Astrocyte (in vitro differentiated cells and primary cell): ENCODE measurements at places on chromosomes 5 and 9. TPM values are rescaled to one million over a fixed set of nuclear protein-coding genes. Genes with fewer than 3 reads are reported as not detected.

The ADAM19 gene
- total RNA-seq: 316 and 332 TPM in 2 replicates

The CRHBP gene
- total RNA-seq: 2.5 and 4.7 TPM in 2 replicates

The PLCXD3 gene
- 0.55 and 1.6 TPM in 2 replicates for total RNA-seq

The TIFAB gene
- not detected in 2 replicates for total RNA-seq

The GRXCR2 gene
- not detected in 2 replicates for total RNA-seq

The ACER2 gene
- total RNA-seq: 6.0 and 7.4 TPM in 2 replicates

The SV2C gene
- total RNA-seq: 0.05 TPM in 2 replicates

The ALDOB gene
- not detected in 2 replicates for total RNA-seq

The PCDHGA3 gene
- total RNA-seq: 0.14 and 0.17 TPM in 2 replicates

The SLC23A1 gene
- total RNA-seq: not detected in 2 replicates

The TMEM8B gene
- 8.6 and 8.9 TPM in 2 replicates for total RNA-seq

The SPINK4 gene
- total RNA-seq: not detected in 2 replicates

The CEL gene
- total RNA-seq: 2.3 and 3.4 TPM in 2 replicates

DNA sequence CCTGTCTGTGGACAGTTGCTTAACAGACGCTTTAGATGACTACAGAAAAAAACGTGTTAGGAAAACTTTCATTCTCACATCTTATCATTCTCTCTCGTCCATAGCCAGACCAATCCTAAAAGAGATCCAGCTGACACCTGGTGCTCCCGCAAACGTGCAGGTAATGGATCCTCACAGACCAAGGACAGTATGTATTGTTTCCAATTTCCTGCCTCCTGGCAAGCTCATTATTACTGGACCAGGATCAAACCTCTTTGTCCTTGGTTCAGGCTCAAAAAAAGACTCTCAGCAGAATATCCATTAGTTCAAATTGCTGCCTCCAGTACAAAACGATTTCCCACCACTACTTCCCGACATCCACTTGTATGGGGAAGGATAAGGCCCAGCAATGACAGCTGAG lies 62.4 kb downstream of the SERINC5 start:
- no peak overlapping the region for H3K27ac ChIP-seq
- peaks cover 17% of the 10 kb centered on the region for H3K4me1 ChIP-seq
- no peak for DNase-seq
- H3K27me3 ChIP-seq: no peaks in the 10 kb centered on the region
- H3K4me3 ChIP-seq: no peak overlapping the region
- no peaks in the 10 kb centered on the region for H3K36me3 ChIP-seq

DNA sequence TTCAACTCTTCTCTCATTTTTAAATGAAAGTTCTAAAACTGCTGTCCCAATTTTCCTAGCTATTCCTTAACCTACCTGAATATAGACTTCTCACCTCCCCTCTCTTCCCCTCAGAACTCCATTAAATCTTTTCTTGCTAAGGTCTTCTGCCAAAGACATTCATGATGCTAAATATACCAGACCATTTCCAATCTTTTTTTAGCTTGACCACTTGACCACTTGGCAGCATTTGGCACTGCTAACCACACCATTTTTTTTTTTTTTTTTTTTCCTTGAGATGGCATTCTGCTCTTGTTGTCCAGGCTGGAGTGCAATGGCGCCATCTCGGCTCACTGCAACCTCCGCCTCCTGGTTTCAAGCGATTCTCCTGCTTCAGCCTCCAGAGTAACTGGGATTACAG lies 3.6 kb upstream of the ZNF131 start:
- H3K27ac ChIP-seq: no peak overlapping the region
- DNase-seq: no peak
- H3K27me3 ChIP-seq: no peaks in the 10 kb centered on the region
- peaks cover under 1% of the 10 kb centered on the region for H3K4me1 ChIP-seq

GRCh38 chr5:100623719-100624118 lies 88.5 kb downstream of the FAM174A start:
- H3K27ac ChIP-seq: no peak overlapping the region
- peak; percentile 15 for DNase-seq
- no peaks in the 10 kb centered on the region for H3K4me1 ChIP-seq
- no peaks in the 10 kb centered on the region for H3K36me3 ChIP-seq
- no peaks in the 10 kb centered on the region for H3K27me3 ChIP-seq

GRCh38 chr9:127899128-127899943 lies at the start of gene ST6GALNAC6:
Gene ST6GALNAC6 (minus strand): TSS chr9:127899603. CDS start chr9:127897981, 1,622 bp downstream.
- peak within 1 kb of the TSS; percentile 76 for H3K4me3 ChIP-seq
- peaks cover 19% of the 10 kb centered on the region for H3K36me3 ChIP-seq
- DNase-seq: peak; percentile 47
- H3K27me3 ChIP-seq: no peaks in the 10 kb centered on the region

GRCh38 chr5:13034061-13034460 lies 910.4 kb downstream of the DNAH5 start:
- no peak overlapping the region for H3K27ac ChIP-seq
- H3K4me3 ChIP-seq: no peak overlapping the region
- no peaks in the 10 kb centered on the region for H3K27me3 ChIP-seq
- no peaks in the 10 kb centered on the region for H3K4me1 ChIP-seq

DNA sequence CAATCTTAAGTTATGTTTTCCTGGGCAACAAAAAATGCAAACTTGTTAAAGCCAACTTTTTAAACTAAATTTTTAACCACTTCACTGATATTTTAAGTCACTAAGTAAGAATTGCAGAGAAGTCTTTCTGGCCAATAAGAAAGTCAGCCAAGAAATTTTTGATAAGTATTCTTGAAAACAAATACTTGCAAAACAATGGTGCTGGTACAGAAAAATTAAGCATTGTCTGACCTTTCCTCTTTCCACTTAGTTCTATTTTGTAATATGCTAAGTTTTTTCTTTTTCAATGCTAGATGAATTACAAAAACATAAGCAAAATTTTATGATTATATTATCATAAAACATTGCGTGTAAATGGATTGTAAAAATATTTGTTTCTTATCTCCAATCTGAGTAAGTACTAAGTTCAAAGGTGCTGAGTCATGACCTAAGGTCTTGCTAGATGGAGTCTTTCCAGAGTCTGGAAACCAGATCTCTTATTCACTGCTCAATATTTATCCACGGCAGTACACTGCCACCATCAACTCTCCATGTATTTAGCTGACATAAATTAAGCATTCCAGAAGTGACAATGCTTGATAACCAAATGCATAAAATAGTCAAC lies 139.7 kb downstream of the MEF2C start:
- H3K27me3 ChIP-seq: no peaks in the 10 kb centered on the region
- no peaks in the 10 kb centered on the region for H3K4me1 ChIP-seq
- H3K4me3 ChIP-seq: no peak overlapping the region
- H3K27ac ChIP-seq: no peak overlapping the region
- H3K36me3 ChIP-seq: peaks cover 2% of the 10 kb centered on the region

GRCh38 chr5:60738461-60738860 lies 38.5 kb upstream of the DEPDC1B start:
- H3K4me1 ChIP-seq: no peaks in the 10 kb centered on the region
- DNase-seq: peak; percentile 2
- H3K4me3 ChIP-seq: no peak overlapping the region
- no peak overlapping the region for H3K27ac ChIP-seq

DNA sequence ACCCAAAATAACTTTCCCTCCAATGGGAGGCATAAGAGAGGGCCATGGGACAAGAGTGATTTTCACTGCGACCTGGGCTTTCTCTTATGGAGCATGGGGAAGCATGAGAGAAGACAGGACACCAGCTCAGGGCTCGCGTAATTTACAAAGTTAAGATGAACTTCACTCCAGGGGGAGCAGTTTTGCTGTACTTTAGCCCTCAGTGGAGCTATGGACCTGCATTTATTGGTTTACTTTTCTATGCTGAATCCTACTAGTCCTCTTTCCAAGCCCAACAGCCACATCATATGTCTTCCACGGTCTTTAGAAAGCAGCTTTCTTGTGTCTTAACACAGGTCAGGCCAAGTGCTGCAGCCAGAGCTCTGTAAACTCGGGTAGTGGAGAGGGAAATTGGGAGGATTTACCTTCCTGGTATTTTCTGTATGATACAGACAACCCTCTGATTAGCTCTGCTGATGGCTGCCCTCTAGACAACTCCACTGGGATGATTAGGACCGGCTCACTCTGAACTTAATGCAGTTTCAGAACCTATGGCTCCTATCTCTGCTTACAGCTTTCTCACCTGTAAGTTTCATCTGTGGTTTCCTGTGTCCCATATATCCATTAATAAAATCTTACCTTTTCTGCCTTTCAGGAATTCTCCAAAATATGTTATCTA lies 581.0 kb upstream of the RORB start:
- H3K27ac ChIP-seq: no peak overlapping the region
- H3K27me3 ChIP-seq: no peaks in the 10 kb centered on the region
- DNase-seq: peak; percentile 3
- H3K36me3 ChIP-seq: no peaks in the 10 kb centered on the region
- H3K4me3 ChIP-seq: no peak overlapping the region

- DNase-seq: no peak
- peaks cover 13% of the 10 kb centered on the region for H3K4me1 ChIP-seq
- H3K27me3 ChIP-seq: no peaks in the 10 kb centered on the region
Measured at GRCh38 chr9:98536542-98537173, 172.1 kb downstream of the GABBR2 start.

GRCh38 chr5:79521156-79521555 lies 7.2 kb upstream of the HOMER1 start:
- no peak overlapping the region for H3K27ac ChIP-seq
- H3K27me3 ChIP-seq: no peaks in the 10 kb centered on the region
- DNase-seq: no peak
- H3K36me3 ChIP-seq: no peaks in the 10 kb centered on the region

- no peak overlapping the region for H3K27ac ChIP-seq
- no peaks in the 10 kb centered on the region for H3K27me3 ChIP-seq
- H3K36me3 ChIP-seq: no peaks in the 10 kb centered on the region
- no peak overlapping the region for H3K4me3 ChIP-seq
- H3K4me1 ChIP-seq: peaks cover 5% of the 10 kb centered on the region
Measured at GRCh38 chr9:13841746-13842462, 472.0 kb downstream of the NFIB start.

DNA sequence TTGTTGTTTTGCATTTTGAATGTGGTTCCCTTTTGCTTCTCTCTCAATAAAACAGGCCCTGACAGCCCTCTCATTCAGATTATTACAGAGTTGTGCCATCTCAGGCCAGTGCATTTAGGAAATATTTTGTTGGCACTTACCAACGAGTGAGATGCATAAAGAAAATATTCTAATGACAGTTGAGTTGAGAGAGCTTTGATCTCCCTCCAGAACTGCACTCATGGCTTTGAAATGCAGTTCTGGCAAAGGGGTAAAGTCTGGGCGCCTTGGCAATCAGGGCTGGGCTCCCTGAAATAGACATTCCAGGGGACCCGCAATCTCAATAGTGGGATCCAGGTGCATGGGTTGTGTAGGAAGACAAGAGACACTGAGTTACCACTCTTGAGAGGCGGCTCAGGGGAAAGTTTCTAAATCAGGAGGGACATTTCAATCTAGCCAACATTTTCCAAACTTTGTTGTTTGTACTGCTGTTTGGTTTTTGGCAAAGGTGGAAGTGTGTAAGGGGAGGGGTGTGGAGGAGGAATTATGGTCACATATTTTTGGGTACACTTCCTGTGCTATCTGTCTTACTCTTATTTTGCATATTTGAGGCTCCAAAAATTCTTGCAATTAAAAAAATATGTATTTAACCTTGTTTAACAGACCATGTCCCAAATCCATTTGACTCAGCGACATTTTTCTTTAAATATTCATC lies 48.8 kb downstream of the PAPPA start:
- peaks cover 5% of the 10 kb centered on the region for H3K4me1 ChIP-seq
- H3K27ac ChIP-seq: no peak overlapping the region
- no peak for DNase-seq
- H3K27me3 ChIP-seq: peaks cover 4% of the 10 kb centered on the region

DNA sequence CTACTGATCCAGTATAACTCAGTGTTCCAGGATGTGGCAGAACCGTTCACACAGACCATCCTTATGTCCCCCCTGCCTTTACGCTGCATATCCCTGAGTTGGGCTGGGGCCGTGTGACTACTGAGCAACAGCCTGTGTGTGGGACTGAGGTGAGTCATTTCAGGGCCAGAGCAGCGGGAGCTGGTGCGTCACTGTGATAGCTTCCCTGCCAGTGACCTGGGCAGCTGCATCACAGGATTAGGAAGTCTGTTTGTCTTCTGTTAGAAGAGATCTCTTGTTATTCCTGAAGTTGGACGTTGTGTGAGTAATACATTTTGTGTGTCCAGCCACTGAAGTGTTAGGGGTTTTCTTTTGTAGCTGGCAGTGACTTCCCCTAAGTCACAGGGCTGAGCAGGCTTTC lies 35.6 kb downstream of the TPPP start:
- peak overlapping the region; percentile 93 for H3K27ac ChIP-seq
- H3K4me1 ChIP-seq: peaks cover 11% of the 10 kb centered on the region
- no peaks in the 10 kb centered on the region for H3K36me3 ChIP-seq
- H3K4me3 ChIP-seq: no peak overlapping the region

- no peak within 1 kb of the TSS for H3K27ac ChIP-seq
- no peaks in the 10 kb centered on the region for H3K36me3 ChIP-seq
- no peak for DNase-seq
- no peaks in the 10 kb centered on the region for H3K4me1 ChIP-seq
Measured at GRCh38 chr5:178994580-178995340, at the start of gene GRM6. Gene GRM6 (minus strand): TSS chr5:178995320. CDS start chr5:178994944, 376 bp downstream.

DNA sequence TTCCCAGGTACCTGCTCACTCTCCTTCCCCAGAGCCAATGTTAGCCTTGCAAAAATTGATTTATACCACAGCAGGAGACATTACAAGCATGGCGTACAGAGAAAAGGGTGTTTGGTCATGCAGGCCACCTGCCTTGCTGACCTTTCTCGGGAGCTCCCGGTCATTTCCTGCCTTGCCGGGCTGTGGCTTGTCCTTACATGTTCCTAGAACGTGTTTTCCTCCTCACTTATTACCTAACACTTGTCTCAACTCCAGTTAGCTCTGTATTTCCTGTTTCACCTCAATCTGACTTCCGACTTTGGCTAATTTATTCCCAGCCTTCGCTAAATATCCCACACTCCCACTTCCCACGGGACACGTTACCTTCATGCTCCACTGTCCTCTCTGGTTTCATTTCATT lies 282.5 kb downstream of the ICE1 start:
- no peak overlapping the region for H3K4me3 ChIP-seq
- no peaks in the 10 kb centered on the region for H3K27me3 ChIP-seq
- H3K4me1 ChIP-seq: no peaks in the 10 kb centered on the region
- no peaks in the 10 kb centered on the region for H3K36me3 ChIP-seq
- no peak overlapping the region for H3K27ac ChIP-seq

- H3K27me3 ChIP-seq: peaks cover 2% of the 10 kb centered on the region
- no peaks in the 10 kb centered on the region for H3K36me3 ChIP-seq
- no peak overlapping the region for H3K4me3 ChIP-seq
- no peak overlapping the region for H3K27ac ChIP-seq
Measured at GRCh38 chr5:62288118-62288517, 17.9 kb upstream of the KIF2A start.

GRCh38 chr9:97673922-97674321 lies 23.2 kb downstream of the XPA start:
- H3K36me3 ChIP-seq: peaks cover 62% of the 10 kb centered on the region
- H3K27ac ChIP-seq: no peak overlapping the region
- no peak for DNase-seq
- H3K27me3 ChIP-seq: no peaks in the 10 kb centered on the region

GRCh38 chr9:105254226-105254625 lies 9.8 kb downstream of the SLC44A1 start:
- H3K36me3 ChIP-seq: no peaks in the 10 kb centered on the region
- no peak overlapping the region for H3K4me3 ChIP-seq
- no peak overlapping the region for H3K27ac ChIP-seq
- no peaks in the 10 kb centered on the region for H3K27me3 ChIP-seq
- DNase-seq: no peak

- no peak overlapping the region for H3K27ac ChIP-seq
- DNase-seq: no peak
- H3K27me3 ChIP-seq: no peaks in the 10 kb centered on the region
- H3K36me3 ChIP-seq: no peaks in the 10 kb centered on the region
- H3K4me3 ChIP-seq: no peak overlapping the region
- peaks cover 32% of the 10 kb centered on the region for H3K4me1 ChIP-seq
Measured at GRCh38 chr9:92745881-92746280, 18.8 kb downstream of the BICD2 start.

- no peak overlapping the region for H3K4me3 ChIP-seq
- H3K4me1 ChIP-seq: peaks cover 10% of the 10 kb centered on the region
- no peak overlapping the region for H3K27ac ChIP-seq
- H3K27me3 ChIP-seq: no peaks in the 10 kb centered on the region
Measured at GRCh38 chr9:71741926-71742648, 26.2 kb downstream of the CEMIP2 start.
